ENCODE measurements at places on chromosomes 12 and 14.

GRCh38 chr12:63930971-63931370 lies 86.5 kb downstream of the SRGAP1 start:
- DNase-seq: no peak

DNA sequence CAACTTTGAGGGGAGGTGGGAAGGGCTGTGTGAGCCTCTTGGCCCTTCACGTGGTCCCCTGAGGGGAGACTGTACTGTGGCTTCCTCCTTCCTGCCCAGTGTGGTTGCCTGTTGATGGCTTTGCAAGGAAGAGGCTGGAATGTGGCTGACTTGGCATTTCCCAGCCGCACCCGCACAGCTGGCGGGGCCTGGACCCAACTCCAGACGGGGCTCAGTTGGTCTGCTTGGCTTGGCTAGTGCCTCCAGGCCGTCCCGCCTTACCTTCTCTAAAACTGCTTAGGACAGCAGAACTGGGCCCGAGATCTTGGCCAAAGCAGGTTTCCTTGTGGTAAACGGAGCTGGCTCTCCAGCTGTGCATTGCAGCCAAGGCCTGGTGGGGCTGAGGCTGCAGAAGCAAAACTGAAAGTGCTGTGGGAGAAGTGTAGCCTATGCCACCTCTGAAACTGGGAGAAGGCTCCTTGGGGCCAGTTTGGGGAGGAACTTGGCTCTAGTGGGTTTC lies 139.5 kb downstream of the SMOC1 start:
- no peak for DNase-seq

GRCh38 chr12:76556368-76556767 lies 3.2 kb downstream of the OSBPL8 start:
- no peak for DNase-seq

DNA sequence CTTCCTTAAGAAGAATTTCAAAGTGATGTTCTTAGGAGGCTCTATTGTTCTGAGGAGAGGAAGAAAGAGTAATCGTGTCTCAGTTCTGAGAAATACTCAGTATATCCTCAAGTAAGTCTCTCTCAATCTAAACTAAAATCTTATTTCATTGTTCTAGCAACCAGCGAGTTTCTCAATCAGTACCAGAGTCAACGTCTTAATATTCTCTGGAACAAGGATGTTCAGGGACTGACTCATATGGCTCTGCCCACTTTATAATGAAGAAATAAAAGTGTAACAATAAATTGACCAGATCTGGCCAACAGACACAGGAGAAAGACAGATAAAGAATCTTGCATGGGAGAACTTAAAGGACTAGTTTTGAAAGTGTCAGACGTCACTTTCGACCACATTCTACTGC lies 469.8 kb upstream of the FLRT2 start:
- DNase-seq: no peak

- DNase-seq: no peak
Measured at GRCh38 chr12:41585784-41586183, 397.7 kb downstream of the PDZRN4 start.

GRCh38 chr12:87671757-87672156 lies 357.4 kb downstream of the C12orf50 start:
- no peak for DNase-seq

DNA sequence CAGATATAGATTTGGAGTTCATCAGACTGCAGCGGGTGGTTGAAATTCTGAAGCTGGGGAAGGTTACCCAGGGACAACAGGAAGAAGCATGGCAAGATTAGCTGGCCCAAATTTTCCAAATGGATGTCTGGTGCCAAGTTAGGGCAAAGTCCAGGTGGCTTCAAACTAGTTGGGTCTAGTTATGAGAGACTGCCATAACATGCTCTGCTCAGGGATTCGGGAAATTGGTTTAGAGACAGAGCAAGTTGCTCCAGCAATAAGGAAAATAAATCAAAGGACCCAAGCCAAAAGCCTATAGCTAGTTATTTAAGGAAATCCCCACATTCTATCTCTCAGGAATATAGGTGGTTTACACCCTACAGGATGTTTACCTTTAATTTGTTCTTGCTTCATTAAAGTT lies 125.7 kb upstream of the BTG1 start:
- DNase-seq: no peak

All from stimulated activated CD4-positive, alpha-beta T cell treated with anti-CD3 and anti-CD28 coated beads, Interleukin-15, amount 100 ng/mL, for 48 hours (primary cell).